ENCODE measurements at places on chromosomes 3 and 15.

GRCh38 chr15:42184736-42185135 is 23.4 kb downstream of the VPS39 start:
- DNase-seq = no peak

DNA sequence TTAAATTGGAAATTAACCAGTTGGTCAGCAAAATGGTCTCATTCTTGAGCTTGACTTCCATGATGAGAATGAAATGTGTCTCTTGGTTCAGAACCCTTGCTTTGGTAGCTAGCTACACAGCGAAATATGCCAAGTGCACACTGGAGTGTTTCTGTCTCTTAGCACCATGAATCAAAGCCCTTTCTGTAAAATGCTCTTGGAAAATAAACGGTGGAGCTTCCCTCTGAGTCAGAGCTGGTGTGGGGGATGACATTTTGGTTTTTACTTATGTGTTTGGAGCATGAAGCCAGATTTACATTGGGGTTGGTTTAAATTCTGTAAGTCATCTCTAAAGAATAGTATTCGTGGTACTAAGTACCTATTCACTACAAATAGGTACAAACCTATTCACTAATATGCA is 85.1 kb upstream of the NANOGP8 start:
- no peak for DNase-seq

GRCh38 chr15:81011593-81011992 is 10.9 kb downstream of the TLNRD1 start:
- no peak for DNase-seq

DNA sequence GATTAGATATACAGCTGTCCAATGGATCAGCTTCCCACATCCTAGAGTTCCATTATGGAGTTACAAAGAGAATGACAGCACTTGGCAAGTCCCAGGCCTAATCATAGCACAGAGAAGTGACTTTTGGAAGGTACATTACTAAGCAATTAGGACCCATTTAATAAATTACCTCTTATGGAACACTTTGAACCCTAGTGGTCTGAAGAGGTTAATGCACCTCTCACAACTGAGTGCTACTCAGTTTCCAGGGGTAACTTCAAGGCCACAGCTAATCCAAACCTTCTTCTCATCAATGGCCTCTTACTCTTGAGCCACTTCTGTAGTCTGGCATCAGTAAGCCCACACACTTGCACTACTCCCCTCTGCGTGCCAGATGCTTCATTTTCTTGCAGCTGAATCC is 34.9 kb upstream of the MEIS2 start:
- peak; percentile 71 for DNase-seq

DNA sequence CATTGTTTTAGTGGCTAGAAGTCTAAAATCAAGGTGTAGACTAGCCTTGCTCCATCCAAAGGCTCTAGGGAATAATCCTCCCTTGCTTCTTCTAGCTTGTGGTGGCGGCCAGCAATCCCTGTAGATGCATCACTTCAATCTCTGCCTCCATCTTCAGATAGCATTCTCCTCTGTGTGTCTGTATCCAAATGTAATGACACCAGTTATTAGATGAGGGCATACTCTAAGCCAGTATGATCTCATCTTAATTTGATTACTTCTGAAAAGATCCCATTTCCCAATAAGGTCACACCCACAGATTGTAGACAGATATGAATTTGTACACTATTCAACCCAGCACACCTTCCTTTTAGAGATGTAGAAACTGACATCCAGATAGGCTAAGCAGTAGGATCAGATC is 334.5 kb upstream of the KCNMB2 start:
- peak; percentile 26 for DNase-seq

DNA sequence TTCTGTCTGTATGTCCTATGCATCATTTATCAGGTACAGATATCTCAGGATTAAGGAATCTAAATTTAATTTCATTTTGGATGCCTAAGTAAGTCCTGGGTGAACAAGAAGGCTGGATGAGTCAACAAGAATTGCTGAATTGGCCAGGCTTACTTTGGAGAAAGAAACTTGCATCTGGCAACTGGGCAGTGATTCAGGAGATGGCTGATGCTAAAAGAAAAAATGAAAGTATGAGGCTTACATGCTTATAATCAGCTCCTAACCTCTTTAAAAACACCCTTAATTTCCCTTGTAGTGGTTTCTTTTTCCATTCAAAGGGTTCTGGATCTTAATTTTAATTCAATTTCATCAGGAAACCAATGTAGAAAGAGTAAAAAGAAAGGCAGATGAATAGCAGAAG is 228.8 kb upstream of the PEX5L start:
- DNase-seq = no peak

GRCh38 chr3:169634618-169635236 is 28.8 kb downstream of the MECOM start:
- DNase-seq = no peak

DNA sequence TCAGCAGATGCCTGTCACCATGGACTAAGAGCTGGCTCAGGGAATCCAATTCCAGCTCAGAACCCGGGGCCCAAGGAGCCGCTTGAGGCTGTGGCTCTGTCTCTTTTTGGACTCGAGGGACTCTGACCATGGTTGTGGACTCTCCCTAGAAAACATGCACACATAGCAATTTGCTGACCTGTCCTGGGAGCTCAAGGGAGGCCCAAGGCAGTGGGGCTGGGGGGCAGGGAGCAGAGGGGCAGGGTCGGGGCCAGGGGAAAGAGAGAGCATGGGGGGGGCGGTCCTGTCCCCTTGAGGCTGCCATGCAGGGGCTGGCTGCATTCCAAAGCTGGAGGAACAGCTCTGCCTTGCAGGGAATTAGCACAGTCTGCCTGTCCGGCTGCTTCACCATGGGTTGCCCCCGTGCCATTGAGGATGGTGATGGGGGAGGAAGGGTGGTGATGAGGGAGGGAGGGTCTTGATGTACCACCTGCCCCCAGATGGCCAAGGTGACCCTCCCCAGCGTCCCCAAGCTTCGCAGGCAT is 190.1 kb downstream of the GOLGA6L6 start:
- DNase-seq = no peak

GRCh38 chr15:68537097-68537496 is 41.7 kb upstream of the CORO2B start:
- peak; percentile 42 for DNase-seq

GRCh38 chr3:166533740-166534139 is 696.5 kb upstream of the BCHE start:
- no peak for DNase-seq

- no peak for DNase-seq
These were observed 133.5 kb downstream of the ZNF621 start for GRCh38 chr3:40658305-40658704.

- DNase-seq = no peak
These were observed 254.5 kb downstream of the FAM43A start for GRCh38 chr3:194939949-194940770.

GRCh38 chr3:143103652-143104051 is 15.9 kb upstream of the CHST2 start:
- DNase-seq = no peak

DNA sequence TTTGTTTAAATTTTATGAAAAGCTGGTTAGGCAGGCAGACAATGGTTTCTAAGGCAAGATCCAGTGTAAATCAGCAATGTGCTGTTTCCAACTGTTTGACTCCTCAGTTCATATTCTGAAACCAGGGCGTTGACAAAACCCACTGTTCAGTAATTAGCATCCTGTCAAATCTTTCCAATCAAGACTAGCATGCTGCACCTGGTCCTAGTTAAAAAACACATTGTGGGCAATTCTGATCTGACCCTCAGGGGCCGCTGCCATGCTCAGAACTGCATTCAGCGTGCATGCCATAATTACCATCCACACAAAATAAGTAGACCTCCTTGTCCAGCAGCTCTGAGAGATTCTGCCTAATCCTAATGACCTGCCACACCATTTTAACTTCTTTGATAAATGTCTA is 20.9 kb upstream of the RBP1 start:
- DNase-seq = no peak

DNA sequence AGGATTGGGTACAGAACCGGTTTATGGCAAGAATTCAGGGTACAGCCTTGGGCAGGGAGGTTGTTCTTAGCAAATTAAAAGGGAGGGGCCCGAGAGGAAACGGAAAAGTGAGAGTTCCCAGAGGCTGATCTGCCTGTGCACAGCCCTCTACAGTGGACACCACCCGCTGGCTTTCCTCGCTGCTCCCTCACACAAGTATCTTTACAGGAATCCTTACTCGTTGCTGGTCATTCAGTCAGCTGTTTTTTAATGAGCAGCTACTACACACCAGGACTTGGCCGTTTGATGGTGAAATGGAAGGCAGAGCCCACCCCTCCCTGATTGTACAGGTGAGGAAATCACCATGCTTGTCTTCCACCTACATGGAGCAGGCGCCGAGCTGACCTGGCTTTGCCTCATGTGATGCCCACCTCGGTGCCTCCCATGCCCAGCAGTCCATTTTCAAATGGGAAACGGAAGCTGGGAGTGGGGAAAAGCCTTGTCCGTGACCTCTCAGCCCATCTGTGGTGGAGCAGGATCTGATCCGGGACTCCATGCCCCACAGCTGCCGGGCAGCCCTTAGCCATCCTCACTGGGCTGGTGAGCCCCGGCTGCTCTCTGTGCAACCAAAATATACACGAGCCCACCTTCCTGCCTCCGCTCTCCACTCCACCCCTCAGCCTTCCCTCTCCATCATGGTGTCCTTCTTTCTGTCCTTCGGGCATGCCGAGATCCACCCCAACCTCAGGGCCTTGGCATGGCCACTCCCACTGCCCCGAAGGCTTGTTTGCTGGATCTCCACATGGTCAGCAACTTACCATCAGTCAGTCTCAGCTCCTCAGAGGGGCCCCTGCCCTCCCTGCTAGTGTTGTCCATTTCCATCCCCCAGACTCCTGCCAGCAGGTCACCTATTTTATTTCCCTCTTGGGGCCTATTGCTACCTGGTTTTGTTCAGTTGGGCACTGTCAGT is 33.3 kb upstream of the FGD5 start:
- DNase-seq = no peak

- no peak for DNase-seq
These were observed 124.6 kb upstream of the ABHD17C start for GRCh38 chr15:80570553-80570952.

All from NCI-H82 (cell line).